Stimulated activated CD8-positive, alpha-beta memory T cell treated with anti-CD3 and anti-CD28 coated beads, Interleukin-15, amount 100 ng/mL, for 24 hours (primary cell): ENCODE measurements at places on chromosomes 13 and 19.

DNA sequence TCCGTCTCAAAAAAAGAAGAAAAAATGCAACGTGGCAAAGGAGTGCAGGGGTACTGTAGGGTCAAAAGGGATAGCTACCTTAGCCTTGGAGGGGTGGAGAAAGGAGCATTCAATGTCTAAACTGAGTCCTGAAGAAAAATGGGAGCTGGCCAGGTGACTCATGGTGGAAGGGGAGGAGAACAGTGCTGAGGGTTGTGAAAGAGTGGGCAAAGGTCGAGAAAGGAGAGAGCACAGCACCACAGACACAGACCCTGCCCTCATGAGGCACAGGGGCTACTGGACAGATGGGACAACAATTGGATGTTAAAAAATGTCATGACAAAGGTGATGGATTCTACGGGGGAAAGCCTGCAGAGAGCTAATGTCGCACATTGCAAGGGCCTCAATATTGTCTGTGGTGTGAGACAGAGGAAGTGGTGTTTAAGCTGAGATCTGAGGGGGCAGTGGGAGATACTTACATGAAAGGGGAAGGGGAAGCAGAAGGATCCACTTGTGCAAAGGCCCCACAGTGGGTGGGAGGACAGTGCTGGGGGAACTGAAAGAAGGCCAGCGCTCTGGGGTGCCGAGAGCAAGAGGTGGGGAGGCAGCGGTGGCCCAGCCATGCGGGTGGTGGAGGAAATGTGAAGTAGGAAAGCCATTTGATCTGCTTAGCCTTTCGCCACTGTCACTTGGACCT is 42.9 kb upstream of the URAD start:
- no peak for DNase-seq

- DNase-seq = no peak
Measured at GRCh38 chr13:39575641-39576238, 27.3 kb downstream of the LHFPL6 start.

GRCh38 chr19:11560404-11561051 is 1.5 kb upstream of the ELOF1 start:
- no peak for DNase-seq

GRCh38 chr13:71677124-71677523 is 189.9 kb downstream of the DACH1 start:
- DNase-seq = no peak

GRCh38 chr19:4302243-4302640 is at the start of gene TMIGD2:
Gene TMIGD2 (minus strand): TSS chr19:4302389. CDS start chr19:4302385, 4 bp downstream.
- no peak for DNase-seq

GRCh38 chr19:7850000-7850813 is 20.2 kb downstream of the EVI5L start:
- no peak for DNase-seq

GRCh38 chr19:46696866-46697203 is 20.1 kb downstream of the PRKD2 start:
- DNase-seq = no peak

DNA sequence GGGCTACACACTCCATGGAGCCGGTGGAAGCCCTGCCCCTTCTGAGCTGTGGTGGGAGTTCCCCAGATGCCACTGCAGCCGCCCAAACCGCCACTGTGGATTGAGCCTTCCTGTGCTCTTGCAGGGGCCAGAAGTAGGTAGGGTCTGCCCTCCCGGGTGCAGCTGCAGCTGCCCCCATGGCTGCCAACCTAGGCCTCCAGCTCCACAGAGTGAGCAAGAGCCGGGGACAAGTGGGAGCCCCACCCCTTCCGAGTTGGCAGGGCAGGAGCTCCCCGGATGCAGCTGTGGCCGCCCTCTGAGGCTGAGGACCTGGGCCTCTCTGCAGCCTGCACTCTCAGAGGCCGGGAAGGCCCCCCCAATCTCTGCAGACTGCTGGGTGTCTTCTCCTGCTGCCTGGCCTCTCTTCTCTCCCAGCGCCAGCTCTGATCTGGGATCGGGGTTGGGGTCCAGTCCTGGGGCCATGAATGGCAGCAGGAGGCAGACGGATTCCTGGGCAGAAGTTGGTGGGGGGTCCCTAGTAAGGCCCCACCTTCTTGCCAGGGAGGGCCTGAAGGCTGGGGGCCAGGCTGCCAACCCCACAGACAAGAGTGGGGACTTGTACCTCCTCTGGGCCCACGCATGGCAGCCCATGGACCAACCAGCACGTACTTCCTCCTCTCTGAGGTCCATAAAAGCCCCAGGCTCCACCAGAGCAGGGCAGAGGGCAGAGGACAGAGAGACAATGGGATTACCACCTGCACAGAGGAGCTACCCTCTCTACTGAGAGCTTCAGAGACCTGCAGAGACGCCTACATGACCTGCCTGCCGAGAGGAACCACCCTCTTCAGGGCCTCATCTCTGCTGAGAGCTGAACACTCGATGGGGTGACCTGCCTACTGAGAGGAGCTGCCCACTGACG is 28.9 kb downstream of the AP2S1 start:
- DNase-seq = no peak

GRCh38 chr13:99331881-99332293 is 24.7 kb upstream of the GPR183 start:
- DNase-seq = no peak

DNA sequence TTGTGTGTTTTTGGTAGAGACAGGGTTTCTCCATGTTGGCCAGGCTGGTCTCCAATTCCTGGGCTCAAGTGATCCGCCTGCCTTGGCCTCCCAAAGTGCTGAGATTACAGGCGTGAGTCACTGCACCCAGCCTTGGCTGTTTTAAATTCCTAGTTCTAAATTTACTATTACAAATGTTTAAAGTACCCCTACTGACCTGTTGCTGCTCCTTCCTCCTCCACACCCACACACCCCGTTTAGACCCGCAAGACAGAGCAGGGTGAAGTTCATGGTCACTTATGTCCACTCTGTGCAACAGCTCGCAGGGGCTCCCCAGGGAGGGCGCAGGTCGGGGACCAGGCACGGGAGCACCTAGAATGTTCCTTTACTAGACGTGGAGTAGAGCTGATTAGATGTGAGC is 28.7 kb downstream of the TMEM161A start:
- no peak for DNase-seq

DNA sequence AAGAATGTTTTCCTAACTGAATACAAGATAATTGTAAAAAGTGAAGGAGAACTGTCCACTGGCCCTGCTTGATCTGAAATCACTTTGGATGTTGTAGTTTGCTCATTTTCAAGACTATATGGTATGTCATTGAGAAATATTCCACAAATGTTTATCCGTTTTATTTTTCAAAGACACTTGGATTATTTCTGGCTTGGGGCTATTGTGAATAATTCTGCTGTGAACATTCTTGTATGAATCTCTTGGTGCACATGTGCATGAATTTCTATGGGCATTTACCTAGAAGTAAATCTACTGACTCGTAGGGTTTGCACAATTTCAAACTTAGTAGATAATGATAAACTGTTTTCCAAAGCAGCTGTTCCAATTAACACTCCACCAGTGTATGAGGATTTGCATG is 8.6 kb downstream of the RXFP2 start:
- no peak for DNase-seq

- no peak for DNase-seq
Measured at GRCh38 chr13:97549201-97549600, 115.2 kb downstream of the RAP2A start.

DNA sequence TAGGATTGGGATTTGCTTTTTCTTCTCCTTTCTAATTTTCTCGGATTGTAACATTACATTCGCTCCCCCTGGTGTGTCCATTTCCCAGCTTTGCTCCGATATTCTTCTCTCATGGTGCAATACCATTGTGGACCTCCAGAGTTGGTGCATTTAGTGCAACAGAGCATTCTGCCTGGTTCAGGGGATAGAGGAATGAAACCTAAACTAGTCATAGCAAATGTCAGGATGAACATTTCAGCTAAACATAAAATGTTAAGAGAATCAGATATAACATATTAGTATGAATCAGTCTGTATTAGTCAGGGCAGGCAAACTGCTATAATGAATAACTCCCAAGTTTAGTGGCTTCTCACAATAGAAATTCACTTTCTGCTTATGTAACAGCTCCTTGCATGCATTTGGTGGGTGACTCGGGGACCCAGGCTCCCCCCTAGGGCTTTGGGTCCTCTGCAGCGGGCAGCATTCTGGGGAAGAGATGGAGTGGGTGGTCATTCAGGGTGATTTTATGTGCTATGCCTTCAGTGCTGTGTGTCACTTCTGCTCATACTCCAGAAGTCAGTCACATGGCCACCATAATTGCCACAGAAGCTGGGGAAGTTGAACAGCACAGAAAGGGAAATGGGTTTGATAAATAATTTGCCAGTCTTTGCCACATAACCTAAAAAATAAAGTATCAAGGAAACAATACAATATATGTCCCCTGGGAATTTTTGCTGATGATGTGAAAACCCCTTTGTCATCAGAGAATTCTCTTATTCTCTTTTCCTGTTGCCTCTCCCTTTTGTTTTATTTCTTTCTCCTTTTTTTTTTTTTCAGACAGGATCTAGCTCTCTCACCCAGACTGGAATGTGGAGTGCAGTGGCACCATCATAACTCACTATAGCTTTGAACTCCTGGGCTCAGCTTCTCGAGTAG is 111.0 kb downstream of the HSPH1 start:
- no peak for DNase-seq

DNA sequence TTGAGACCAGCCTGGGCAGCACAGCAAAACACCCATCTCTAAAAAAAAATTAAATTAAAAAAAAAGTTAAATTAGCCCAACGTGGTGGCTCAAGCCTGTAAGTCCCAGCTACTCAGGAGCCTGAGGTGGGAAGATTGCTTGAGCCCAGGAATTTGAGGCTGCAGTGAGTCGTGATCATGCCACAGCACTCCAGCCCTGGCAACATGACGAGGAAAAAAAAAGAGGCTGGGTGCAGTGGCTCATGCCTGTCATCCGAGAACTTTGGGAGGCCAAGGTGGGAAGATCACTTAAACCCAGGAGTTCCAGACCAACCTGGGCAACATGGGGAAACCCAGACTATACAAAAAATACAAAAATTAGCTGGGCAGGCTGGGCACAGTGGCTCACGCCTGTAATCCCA is 2.2 kb upstream of the TMEM161A start:
- no peak for DNase-seq

DNA sequence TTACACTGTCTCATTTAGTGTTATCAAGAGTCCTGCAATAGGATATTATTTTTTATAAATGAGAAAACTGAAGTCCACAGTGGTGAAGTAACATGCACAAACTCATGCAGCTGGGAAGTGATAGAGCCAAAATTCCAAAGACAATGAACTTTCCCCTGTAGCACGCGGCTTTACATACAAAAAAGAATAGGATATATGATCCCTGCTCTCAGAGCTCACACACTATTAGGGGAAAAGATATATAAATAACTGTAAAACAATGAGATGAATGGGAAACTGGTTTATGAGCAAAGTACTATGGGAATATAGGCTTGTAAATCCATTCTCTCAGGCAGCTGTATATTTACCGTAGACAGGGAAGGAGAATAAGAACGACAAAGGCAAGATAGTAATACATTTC is 39.7 kb downstream of the THSD1 start:
- DNase-seq = no peak

DNA sequence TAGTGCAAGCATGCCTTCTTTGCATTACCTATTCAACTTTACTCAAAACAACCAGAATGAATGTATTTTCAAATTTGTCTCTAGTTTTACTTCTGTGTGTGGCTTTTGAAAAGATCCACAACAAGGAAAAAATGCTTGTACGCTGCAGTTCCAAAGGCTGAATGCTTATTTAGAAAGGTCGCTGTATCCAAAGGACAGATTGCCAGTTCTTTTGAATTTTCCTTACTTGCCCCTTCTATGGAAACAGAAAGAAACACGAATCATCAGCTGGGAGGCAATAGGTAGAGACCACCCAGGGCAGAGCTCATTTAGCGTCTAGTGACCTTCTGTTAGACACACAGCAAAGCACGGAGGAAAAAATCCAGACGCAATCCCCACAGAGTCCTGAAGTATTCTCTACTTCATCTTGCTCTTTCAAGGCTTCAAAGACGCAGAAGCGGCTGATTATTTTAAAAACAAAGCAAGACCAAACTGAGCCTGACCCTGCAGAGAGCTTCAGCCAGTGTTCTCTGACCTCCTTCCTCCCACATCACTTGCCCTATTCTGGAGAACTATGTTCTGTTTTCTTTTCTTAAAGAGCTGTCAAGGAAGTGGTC is 674.6 kb upstream of the SGCG start:
- DNase-seq = no peak

- no peak for DNase-seq
Measured at GRCh38 chr19:40149501-40149900, 41.7 kb upstream of the MAP3K10 start.

- DNase-seq = no peak
Measured at GRCh38 chr13:38753878-38754277, 67.0 kb downstream of the FREM2 start.

GRCh38 chr19:10661946-10662345 is 7.8 kb downstream of the ILF3 start:
- DNase-seq = no peak

- DNase-seq = no peak
Measured at GRCh38 chr13:41649659-41650058, 192.3 kb downstream of the RGCC start.

GRCh38 chr19:17847538-17848366 is at the start of gene JAK3:
Gene JAK3 (minus strand): TSS chr19:17847982. CDS start chr19:17844417, 3,565 bp downstream.
- peak; percentile 68 for DNase-seq

DNA sequence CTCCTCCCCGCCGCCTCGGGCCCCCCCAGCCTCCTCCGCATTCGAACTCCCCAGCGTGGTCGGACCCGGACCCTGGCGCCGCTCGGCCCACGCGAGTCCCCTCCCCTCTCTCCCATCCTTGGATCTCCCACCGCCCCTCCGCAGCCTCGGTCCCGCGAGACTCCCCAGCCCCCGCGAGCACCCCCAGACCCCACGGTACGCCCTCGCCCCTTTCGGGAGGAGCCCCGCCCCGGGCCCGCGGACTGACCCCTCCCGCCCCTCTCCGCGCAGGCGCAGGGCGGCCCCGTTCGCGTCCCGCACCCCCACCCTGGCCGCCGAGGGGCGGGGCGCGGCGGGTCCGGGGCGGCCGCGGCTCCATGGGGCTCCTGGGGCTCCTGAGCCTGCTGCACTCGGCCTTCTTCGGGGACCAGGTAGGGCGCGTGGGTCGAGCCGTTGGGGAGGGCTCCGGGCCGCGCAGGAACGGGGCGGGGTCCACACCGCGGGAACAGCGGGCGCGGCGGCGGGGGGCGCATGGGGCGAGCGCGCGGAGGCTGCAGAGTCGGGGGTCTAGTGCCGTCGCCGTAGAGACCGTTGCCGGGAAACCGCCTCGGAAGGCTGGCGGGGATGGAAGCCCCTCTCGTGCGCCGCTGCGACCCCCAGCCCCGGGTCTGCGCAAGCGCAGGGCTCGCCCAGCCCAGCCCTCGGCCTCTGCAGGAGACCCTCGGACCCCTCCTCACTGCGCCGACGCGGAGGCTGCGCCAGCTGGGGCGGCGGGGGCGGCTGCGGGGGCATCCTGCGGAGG is 3.8 kb upstream of the APC2 start:
- DNase-seq = no peak
